ENCODE measurements at places on chromosomes 16 and 17. TPM values are rescaled to one million over a fixed set of nuclear protein-coding genes. Genes with fewer than 3 reads are reported as not detected.

The KRT31 gene
- not detected for total RNA-seq

The SLC5A10 gene
- total RNA-seq, result not detected

The AMDHD2 gene
- total RNA-seq, result 53.4 TPM

DNA sequence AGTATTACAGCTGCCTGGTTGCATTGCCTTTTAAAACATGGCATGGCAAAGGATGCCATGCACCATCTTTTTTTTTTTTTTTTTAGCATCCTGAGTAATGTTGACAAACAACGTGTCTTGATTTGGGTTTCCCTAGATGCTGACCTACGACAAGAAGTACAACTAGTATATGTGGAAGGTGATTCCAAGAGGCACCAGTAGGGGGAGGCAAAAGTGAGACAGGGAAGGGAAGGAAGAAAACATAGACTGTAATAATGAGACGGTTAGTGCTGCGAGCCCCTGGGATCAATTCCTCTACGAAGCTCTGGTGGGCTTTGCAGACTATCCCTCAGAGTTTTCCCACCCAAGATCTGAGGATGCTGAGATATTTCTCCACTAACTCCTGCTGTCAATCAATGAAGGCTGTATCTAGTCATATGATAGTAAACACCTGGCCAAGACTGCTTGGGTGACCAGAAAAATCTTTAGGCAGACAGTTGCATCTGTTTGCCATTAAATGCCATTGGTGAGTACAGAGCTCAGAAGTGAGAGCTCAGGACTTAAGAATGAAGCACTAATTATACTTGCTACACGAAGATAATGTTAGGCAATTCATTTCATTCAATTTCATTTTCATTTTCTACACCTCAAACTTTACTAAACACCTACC, 458.6 kb upstream of the GOT2 start:
- DNase-seq, result no peak

- no peak for DNase-seq
Measured at GRCh38 chr16:56830669-56831068, 34.3 kb upstream of the SLC12A3 start.

DNA sequence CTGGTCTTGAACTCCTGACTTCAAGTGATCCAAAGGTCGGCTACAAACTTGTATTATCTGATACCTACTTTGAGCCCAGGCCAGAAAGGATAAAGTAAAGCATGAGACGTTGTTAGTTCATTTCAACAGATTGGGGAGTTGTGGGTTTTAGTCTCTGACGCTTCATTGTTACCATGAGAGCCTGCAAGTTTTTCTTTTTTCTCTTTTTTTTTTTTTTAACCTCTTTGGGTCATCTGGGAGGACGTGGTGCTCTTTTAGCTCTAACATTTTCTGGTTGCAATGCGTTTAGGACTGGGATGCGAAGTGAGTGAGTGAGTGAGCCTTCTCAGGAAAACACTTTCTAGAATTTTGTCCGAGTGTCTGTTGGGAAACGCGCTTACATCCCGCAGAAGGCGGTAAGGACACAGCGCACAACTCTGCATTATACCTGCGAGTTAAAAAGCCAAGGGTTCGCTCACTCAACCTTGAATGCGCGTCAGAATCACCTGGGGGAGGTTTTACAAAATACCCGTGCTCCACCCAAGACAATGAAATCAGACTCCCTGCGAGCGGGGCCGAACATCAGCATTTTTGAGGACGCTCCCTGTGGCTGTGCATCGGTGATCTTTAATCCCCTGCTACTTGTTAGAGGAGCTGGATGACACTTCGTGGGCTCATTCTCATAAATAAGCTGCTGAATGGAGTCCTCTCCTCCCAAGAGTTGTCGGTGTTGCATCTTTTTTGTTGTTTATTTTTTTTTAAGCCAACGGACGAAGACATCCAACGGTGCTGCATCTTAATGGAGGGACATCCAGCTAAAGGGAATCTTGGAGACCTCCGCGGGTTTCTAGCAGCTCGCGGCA, 629 bp upstream of the RNF135 start:
- DNase-seq, result no peak

GRCh38 chr16:2777903-2778629, 986 bp upstream of the ELOB start:
- no peak for DNase-seq

GRCh38 chr17:80452173-80452915, 24.1 kb downstream of the NPTX1 start:
- no peak for DNase-seq

DNA sequence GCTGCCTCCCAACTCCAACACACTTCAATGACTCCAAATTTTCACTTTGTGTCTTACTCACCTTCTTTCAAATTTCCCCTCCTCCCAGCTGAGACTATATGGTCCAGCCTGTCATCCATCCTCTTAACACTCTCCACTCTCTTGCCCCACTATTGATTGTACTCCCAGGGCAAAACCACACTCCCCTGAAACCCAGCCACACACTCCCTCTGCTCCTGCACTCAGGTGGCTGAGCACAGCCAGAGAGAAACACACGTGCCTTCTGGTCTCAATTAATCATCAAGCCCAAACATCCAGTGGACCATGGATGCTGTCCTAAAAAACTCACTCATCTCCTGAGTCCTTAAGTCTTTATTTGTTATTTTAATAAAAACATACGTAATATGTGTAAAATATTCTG, 1026.4 kb downstream of the KCNJ18 start:
- no peak for DNase-seq

DNA sequence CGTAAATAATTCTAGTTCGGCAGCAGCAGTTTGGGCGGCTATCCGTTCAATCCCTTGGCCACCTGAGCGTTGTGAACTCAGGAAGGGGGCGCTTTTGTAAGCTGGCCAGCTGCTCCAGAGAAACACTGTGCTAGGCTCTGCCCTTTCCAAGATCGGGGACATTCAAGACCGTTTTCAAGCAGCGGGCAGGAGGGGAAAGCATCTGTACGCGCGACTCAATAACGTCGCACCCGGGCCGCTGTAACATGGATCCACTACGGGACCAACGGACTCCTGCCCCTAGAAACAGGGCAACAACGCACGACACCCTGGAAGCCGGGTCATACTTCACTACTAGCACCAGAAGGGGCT, 463 bp downstream of the TOP2A start:
- DNase-seq, result no peak
